ENCODE measurements at places on chromosomes 5 and 9.
A peak's percentile ranks its signal among the peaks of the same experiment; 100 is the strongest.

DNA sequence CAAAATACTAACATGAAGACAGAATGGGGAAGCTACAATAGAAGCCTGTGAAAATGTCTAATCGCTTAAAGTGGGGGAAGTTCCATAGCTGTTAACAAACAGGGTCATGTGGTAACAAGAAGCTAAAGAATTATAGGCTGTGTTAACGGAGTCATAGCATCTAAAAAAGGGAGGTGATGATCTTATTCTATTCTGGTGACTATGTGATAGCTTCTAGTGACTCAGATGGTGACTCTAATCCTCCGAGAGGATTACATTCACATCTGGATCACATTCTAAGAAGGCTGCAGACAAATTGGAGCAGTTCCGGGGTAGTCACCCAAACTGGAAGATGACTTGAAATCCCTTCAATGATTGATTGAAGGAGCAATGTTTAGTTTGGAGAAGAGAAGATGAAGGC is 142.1 kb downstream of the LIFR start:
- DNase-seq: no peak

- DNase-seq: no peak
These were observed 1.4 kb downstream of the ADAMTS12 start for GRCh38 chr5:33890131-33891032.

DNA sequence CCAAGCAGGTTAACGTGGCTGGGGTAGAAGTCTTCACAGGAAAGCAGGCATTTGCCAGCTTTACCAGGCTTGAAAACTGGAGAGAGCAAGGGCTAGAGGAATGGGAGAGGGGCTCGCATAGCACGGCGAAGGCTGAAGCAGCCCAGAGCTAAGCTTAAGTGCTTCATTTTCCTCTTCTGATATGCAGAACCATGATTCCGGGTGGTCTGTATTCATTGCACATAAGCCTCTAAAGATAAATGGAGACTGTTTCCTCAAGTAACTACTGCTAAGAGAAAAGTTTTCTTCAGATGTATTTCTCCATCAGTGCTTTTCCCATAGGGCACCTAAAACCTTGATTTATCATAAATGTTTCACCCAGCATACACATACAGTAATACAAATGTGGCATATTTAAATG is 414.1 kb downstream of the MLLT3 start:
- DNase-seq: no peak

- DNase-seq: peak; percentile 33
These were observed 105.9 kb downstream of the DPYSL3 start for GRCh38 chr5:147403651-147404640.

DNA sequence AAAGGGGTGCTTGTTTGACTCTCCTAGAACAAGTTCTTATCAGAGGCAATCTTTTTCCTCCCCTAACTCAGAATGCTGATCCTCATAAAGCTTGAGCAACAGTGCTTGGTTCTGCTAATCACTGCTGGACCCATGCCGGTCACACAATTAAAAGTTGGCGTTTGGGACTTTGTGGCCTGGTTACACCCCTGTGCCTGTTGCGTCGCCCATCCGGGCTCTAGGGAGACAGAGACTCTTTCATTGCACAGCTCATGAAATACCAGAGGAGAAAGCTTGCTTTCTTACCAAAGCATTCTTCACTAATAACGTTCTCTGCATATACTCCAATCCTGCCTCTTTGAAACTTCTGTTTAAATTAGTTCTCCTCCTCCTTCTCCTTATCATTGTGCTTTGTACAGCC is 301.1 kb downstream of the NR3C1 start:
- DNase-seq: no peak

- no peak for DNase-seq
These were observed 79.5 kb downstream of the SREK1 start for GRCh38 chr5:66223637-66224036.

DNA sequence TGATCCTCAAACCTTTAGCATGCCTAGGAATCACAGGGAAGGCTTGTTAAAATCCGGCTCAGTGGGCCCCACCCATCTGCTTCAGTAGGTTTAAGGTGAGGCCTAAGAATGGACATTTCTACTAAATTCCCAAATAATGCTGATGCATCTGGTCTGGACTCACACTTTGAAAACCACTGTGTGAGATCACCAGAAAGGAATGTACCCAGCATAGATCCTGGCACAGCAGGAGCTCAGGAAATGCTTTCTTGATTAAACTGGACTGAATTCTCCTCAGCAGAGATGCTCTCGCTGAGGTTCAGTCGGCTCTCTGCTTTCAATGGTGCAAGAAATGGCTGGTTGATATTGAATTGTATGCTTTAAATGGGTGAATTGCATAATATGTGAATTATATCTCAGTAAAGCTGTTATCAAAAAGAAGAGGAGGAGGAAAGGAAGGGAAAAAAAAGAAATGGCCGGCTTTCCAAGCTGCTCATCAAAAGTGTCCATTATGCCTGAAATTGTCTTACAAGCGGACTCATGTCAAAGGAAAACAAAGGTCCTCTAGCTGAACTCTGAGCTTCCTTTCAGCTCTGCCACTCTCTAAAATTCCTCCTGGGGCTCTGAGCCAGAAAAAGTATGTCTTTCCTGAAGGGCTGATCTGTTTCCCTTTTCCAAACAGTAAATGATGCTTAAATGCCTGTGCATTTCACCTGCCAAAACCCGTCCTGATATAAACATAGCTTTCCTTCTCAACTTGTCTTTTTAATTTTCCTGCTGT is 77.6 kb upstream of the SAP30L start:
- no peak for DNase-seq

DNA sequence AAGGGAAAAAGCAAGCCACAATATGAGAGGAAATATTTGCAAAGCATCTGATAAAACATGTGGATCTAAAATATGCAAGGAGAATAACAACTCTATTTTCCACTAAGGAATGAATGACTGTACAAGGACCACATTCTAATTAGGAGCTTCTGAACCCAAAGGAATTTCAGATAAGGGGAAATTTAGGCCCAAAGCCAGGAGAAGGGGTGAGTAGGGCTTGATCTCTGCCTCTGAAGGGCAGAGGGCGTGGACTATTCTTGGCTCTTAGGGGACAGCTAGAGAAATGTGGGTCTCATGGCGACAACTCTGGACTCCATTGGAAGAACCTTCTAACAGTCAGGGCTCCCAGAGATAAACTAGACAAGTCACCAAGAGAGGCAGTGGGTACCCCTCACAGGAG is 132.7 kb upstream of the GABRP start:
- no peak for DNase-seq

GRCh38 chr9:94644543-94644942 is 5.2 kb upstream of the FBP1 start:
- no peak for DNase-seq

- no peak for DNase-seq
These were observed 92.6 kb downstream of the EFNA5 start for GRCh38 chr5:107578051-107578635.

GRCh38 chr5:173689737-173690360 is 73.4 kb upstream of the BOD1 start:
- no peak for DNase-seq

- no peak for DNase-seq
These were observed 524.3 kb downstream of the RASEF start for GRCh38 chr9:82538634-82539033.

DNA sequence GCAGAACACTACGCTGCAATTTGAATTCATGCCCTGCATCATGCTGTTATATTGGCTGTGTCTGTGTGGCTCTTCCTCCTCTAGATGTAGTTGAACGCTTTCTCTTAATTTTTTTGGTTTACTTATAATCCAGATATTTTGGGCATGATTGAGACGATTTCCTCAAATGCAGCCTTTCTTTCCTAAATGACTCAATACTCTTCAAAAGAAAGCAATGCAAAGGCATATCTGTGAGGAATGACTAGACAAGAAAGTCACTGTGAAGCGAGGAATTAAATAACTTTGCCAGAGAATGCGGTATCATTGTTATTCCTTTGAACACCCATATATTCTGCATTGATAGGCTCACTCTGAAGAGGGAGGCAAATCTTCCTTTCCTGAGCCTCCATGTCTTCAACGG is 152.8 kb downstream of the YIPF5 start:
- DNase-seq: no peak

DNA sequence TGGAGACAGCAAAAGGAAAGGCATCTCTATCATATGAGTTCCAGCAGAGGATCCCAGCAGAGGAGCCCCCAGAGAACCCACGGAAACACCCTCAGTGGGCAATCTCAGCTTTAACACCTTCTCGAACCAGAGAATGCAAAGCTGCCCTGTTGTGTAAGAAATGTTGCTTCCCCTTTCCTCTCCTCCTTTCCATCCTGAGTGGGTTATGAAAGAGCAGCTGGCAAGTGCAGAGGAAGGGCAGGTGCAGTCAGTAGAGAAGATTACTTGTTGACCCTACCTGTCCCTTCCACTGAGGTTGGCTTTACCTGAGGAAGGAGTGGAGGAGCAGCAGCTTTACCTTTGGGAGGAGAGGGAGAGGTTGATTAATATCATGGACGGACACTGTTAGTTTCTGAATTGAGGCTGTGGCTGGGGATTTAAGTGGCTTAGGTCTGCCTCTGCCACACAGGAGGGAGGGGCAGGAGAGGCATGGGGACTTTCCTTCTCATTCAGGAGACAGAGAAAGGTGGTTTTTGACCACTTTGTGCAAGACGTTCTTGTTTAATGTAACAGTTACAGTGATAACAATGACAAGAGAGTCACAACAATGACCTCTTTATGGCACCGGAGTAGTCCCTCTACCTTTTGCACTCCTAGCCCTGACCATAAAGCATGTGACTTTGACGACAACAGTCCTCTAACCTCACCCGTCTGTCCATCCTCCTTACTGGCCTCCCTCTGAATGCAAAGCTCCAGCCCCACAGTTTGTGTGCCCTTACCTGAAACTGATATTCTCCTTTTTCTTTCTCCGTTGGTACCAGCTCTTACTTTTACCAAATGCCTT is 254.8 kb downstream of the NSG2 start:
- no peak for DNase-seq

- DNase-seq: no peak
These were observed 146.5 kb downstream of the AOPEP start for GRCh38 chr9:94872891-94873511.

DNA sequence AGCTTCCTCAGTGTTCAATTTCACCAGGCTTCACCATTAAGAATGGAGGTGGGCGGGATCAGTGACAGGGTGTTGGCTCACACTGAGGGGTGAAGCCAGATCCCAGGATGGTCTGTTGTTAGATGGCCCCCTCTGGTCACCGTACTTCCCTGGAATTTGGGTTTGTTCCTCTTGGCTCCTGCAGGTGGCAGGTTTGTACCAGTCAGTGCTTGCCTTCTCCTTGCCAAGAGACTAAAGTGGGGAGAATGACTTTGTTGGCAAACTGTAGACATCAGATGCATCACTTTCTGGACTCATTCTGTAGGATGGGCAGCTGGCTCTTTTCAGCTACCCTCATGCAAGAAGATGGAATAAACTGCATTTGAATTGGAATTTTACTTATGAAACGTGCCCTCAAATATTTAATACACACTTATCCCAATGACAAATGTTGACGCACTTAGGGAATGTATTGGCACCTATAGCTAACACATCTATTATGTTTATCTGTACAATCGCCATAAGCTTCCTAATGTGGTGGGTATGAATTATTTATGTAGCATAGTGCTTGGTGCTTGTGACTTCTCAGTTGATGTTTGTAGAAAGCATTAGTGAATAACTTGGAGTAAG is 31.4 kb upstream of the ANKRD55 start:
- DNase-seq: no peak

GRCh38 chr5:142176255-142176654 is 67.7 kb downstream of the NDFIP1 start:
- no peak for DNase-seq

- DNase-seq: no peak
These were observed 2.7 kb downstream of the ADAMTS2 start for GRCh38 chr5:179342577-179342976.

GRCh38 chr5:1543398-1544293 is 19.9 kb upstream of the LPCAT1 start:
- no peak for DNase-seq

DNA sequence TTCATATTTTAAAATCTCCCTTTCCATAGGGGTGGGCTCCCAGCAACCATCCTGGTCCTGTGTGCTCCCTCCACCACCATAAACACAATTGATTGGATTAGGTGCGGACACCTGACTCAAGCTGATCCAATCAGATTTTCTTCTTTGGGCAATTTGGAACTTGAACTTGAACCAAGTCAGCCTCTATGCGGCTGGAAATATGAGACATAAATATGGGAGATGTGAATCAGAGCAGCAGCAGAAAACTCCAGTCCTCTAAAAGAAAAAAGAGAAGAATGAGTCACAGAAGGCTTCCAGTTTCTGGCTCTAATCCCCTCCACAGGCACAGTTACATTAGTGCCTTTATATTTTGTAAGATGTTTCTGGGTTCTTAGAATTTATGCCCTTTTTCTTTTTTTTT is 306.6 kb downstream of the MLLT3 start:
- DNase-seq: no peak

Data from midbrain (tissue), 1 donor.